HT1080 (cell line): ENCODE measurements at places on chromosomes 4 and X. TPM values are rescaled to one million over a fixed set of nuclear protein-coding genes. Genes with fewer than 3 reads are reported as not detected.

PGM2 gene
- total RNA-seq, result 104 and 112 TPM in 2 replicates

NAP1L2 gene
- 0.67 and 0.80 TPM in 2 replicates for total RNA-seq

FAM133A gene
- total RNA-seq, result 0.11 and 0.20 TPM in 2 replicates

METTL14 gene
- total RNA-seq, result 21.1 and 22.9 TPM in 2 replicates

VEGFD gene
- 0.37 TPM in 1 of 2 replicates, not detected in the other for total RNA-seq

LRIT3 gene
- total RNA-seq, result not detected in 2 replicates

DOK7 gene
- total RNA-seq, result not detected in 2 replicates

FOXP3 gene
- not detected in 2 replicates for total RNA-seq

SPATA18 gene
- 2.2 and 3.3 TPM in 2 replicates for total RNA-seq

PDGFC gene
- total RNA-seq, result 46.5 and 52.3 TPM in 2 replicates

FAM9C gene
- not detected in 2 replicates for total RNA-seq

TMEM255A gene
- 0.03 TPM in 1 of 2 replicates, not detected in the other for total RNA-seq

ASB9 gene
- total RNA-seq, result 12.2 and 18.1 TPM in 2 replicates

MAMLD1 gene
- total RNA-seq, result 1.7 and 3.0 TPM in 2 replicates

DAPP1 gene
- total RNA-seq, result 0.20 TPM in 1 of 2 replicates, not detected in the other

FAM114A1 gene
- total RNA-seq, result 21.9 and 28.5 TPM in 2 replicates

GRIA3 gene
- not detected in 2 replicates for total RNA-seq

CT45A3 gene
- total RNA-seq, result 0.24 and 0.47 TPM in 2 replicates

BEX5 gene
- not detected in 2 replicates for total RNA-seq

HSD17B10 gene
- 134 and 157 TPM in 2 replicates for total RNA-seq

EDNRA gene
- total RNA-seq, result 14.9 and 15.0 TPM in 2 replicates

WNK3 gene
- total RNA-seq, result under 0.01 and 0.02 TPM in 2 replicates
